Fibroblast of skin of left biceps (primary cell): ENCODE measurements at places on chromosomes 3 and 15.

- DNase-seq = no peak
Observed at GRCh38 chr3:122969585-122970469, 57.7 kb downstream of the SEMA5B start.

GRCh38 chr3:126111566-126112475, 27.9 kb upstream of the SLC41A3 start:
- DNase-seq = no peak

DNA sequence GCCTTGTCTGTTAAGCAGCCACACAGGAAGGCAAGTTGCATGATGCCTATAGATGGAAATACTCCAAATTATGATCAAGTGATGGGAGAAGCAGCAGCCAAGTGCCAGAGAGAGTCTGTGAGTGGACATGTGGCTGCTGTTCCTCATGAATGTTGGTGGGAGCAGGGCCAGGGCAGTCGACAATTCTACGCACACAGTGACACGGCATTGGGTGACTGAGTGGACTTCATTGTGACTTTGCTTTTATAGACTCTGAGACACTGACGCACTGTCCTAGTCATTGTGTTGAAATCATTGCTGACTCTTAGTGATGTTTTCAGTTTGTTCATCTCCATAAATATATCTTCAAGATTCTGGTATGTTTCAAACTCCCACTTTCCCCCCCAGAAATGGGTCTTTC, 246.3 kb upstream of the SEMA6D start:
- DNase-seq = no peak

DNA sequence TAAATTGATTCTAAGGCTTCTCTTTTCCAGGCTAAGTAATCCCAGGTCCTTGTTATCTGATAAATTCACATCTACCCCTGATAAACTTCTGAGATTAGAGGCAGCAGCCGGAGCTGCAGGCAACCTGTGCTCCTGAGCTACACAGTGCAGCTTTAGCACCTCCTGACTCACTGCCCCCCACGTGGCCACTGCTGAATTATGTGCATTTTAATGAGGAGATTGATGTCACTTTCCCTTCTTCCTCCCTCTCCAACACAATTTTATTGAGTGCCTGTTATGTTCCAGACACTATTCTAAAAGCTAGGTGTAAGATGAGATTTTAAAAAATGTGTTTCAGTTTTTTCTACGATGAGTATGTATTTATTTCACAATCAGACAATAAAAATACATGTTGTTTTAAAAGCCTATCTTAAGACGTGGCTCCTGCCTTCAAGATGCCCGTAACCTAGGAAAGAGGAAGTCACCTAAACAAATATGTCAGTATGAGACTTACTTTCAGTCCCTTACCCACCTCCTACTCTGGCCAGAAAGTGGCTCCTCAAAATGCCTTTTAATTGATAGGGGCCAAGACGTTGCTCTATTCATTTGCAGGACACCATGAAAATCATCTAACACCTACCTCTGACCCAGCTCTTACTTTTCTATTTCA, 161.5 kb upstream of the PFN2 start:
- no peak for DNase-seq

DNA sequence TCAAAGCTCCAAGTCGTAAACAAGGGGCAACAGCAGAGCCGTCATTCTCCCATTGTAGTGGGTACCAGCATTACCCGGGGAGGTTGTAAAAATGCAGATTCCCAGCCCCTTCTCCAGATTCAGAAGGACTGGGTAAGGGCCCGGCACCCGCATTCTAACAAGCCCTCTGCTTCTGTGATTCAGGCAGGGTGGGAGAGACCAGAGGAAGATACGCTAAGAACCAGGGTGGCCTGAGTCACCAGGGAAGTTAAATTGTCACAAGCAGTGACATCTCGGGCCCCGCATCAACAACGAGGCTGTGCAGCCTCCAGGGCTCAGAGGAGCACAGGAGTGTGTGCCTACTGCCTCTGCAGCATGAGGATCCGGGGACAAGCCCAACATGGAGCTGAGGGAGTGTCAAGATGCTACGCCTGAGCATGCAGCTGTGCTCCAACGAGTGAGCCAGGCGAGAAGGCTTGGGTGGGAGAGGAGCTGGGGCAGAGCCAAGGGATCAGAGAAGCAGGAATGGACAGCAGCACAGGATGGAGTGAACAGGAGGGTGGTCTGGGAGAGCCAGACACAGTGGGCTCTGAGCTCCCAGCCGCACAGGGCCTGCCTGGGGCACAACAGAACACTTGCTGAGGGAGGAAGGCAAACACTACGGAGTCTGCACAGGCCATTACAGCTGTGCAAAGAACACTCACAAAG, 68.5 kb downstream of the CPN2 start:
- no peak for DNase-seq

GRCh38 chr3:123540285-123540684, 44.6 kb downstream of the HACD2 start:
- no peak for DNase-seq

GRCh38 chr3:101181801-101182200, 138.6 kb downstream of the IMPG2 start:
- no peak for DNase-seq

DNA sequence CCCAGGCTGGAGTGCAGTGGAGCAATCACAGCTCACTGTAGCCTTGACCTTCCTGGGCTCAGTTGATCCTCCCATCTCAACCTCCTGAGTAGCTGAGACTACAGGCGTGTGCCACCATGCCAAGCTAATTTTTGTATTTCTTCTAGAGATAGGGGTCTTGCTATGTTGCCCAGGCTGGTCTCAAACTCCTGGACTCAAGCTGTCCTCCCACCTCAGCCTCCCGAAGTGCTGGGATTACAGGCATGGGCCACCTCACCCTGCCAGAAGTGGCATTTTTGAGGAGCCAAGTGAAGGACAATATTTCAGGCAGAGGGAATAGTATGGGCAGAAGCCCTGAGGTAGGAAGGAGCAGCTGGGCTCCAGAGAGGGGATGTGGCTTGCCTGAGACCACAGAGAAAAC, 4.7 kb downstream of the ANKDD1A start:
- no peak for DNase-seq

GRCh38 chr15:70185251-70185711, 87.6 kb upstream of the TLE3 start:
- no peak for DNase-seq

DNA sequence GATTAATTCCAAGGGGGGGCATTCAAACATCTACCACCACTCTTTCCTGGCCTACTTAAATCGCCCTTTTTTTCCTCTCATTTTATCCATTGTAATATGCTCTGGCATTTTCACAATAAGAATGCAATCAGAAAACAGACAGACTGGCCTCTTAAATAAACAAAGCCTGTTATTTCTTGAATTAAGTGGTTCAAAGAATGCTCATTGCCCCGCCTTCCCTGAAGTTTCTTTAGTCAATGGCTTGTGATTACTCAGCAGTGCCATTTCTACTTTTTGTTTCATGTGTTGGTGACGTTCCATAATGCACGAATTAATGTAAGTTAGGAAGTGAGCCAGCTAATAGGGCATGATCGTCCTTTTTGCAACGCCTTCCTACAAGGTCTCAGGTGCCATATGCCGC, 68.0 kb downstream of the FBN1 start:
- DNase-seq = no peak

DNA sequence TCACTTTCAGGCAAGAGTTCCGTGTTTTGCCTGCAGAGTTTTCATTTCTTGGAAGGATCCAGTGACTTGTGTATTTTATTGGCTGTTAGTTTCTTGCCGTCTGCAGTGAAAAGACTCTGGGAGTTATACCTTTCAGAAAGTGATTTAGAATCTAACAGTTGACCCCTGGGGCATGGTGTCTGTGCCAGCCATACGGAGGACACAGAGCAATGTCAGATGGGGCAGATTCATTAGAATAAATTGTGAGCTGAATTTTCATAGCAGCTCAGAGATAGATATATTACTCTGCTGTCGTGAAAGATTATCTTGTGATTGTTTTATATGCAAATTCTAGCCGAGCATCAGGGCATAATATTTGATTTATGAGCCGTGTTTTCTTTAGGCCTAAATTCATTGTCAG, 131.6 kb downstream of the SV2B start:
- DNase-seq = no peak

DNA sequence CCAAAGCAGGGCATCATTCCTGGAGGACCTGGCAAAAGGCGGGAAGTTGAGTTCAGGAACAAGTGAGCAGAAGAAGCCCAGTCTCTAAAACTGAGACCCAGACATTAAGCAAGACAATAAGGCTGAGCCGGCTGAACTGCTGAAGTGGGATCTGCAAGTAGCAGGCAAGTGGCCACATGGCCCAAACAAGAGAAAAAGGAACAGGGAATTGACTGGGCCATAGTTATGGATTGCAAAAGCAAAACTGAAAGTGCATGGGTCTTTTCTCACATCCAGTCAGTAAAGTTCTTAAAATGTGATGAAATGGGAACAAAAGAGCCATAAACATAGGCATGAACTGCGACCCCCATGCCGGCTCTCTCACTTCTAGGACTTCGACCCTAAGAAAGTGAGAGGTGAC, 101.2 kb downstream of the SCN11A start:
- DNase-seq = no peak

- DNase-seq = no peak
Observed at GRCh38 chr15:100809587-100809986, 70.0 kb upstream of the ALDH1A3 start.

- no peak for DNase-seq
Observed at GRCh38 chr15:50820808-50821382, 55.4 kb upstream of the SPPL2A start.

GRCh38 chr3:131151-131888, 65.2 kb upstream of the CHL1 start:
- no peak for DNase-seq

DNA sequence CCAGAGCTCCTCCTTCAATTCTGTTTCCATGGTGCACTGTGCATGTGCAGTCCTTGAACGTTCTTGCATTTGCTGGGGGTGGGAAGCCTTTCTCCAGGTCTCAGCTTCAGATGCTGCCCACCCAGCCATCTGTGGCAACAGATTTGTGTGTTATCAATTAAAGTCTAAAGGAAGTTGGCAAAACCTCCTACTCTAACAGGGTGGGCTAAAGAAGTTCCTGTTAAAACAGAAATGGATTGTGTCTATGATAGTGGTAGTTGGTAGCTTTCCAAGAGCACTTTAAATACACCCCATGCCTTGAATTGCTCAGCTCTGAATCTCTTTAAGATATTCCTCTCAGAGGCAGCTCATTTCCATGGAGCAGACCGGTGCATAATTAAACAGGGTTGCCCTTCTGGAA, 488.0 kb upstream of the SUCLG2 start:
- DNase-seq = no peak

DNA sequence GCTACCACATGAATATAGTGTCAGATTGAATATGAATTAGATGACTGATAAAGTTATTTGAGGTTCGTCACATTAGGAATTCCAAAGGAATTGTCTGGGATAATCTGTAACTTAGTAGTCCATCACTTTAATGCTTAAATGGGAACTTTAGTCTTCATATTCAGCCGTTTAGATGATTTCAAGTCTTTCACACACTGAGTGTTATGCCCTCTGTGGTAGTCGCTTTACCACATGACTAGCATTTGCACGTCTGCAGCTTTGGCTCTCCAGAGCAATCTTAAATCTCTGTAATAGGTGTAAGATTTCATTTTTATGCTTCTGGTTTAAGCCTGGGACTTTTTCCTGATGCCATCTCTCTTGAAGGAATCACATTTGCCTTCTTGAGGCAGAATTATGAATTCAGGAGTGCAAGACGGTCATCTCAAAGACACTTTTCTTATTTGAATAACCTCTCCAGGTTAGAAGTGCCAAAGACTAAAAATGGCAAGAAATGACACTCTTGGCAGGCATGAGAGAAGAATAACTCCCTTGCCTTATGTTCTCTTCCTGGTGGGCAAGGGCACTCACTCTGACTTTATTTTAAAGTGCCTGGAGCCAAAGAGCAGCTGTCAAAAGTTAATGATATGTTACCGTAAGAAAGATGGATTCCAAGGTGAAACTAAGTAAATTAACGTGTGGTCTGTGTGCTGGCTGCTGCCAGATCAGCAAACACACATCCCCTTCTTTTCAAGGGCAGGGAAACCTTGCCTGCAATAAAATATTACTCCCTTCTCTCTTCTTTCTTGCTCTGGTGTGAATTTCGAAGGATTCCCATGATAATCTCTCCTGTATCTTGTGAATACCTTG, 153.3 kb downstream of the B3GALNT1 start:
- DNase-seq = no peak

GRCh38 chr3:71250026-71250425, 333.5 kb downstream of the FOXP1 start:
- DNase-seq = no peak

DNA sequence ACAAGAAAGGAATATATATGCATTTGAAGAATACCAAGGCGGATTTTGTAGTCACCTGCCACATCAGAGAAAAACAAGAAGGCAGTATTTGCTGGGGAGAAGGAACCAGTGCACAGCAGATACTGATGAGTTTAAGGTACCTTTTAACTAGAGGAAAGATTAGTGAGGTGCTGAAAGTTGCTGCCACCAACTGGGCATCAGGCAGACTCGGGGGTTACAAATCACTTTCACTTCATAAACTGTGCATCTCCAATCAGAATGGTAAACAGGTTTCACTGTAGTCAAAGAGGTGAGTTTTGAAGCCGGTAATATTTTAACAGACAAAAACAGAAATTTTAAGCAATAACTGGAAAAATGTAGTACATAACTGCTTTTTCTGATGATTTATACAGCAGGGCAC, 4.1 kb downstream of the FBN1 start:
- no peak for DNase-seq

GRCh38 chr3:8529181-8529637, 27.6 kb downstream of the LMCD1 start:
- DNase-seq = no peak

- DNase-seq = no peak
Observed at GRCh38 chr3:129918461-129918860, 24.9 kb upstream of the TMCC1 start.

- DNase-seq = no peak
Observed at GRCh38 chr3:146539315-146539714, 5.1 kb downstream of the PLSCR1 start.

- no peak for DNase-seq
Observed at GRCh38 chr3:13258280-13258679, 161.8 kb downstream of the NUP210 start.
